ENCODE measurements at places on chromosomes 16 and 17.

DNA sequence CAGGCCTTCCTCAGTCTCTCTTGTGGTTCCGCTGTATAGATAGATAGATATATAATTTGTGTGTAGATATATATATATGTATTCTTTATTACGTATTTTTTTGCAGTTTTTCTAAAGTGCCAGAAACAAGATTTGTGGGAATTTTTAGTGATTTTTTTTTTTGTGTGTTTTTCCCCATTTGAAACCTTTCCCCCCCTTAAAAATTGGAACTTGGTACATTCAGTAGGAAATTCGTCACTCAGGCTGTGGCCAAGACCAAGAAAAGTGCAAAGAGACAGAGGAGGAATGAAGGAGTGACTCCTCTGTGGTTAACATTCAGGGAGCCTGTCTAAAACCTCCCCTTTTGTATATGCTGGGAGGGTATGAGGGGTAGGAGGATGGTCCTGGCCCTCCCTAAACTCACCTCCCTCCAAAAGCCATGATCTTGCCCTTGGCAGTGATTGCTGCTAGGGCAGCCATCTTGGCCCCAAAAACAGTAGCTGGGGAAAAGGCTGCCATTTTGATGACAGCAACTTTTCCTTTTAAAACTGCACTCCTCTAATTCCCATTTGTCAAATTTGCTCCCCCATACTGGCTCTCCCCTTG lies 15.2 kb downstream of the CHRNB1 start:
- DNase-seq, result no peak

- DNase-seq, result no peak
Observed at GRCh38 chr17:65850486-65850885, 289.0 kb upstream of the AXIN2 start.

DNA sequence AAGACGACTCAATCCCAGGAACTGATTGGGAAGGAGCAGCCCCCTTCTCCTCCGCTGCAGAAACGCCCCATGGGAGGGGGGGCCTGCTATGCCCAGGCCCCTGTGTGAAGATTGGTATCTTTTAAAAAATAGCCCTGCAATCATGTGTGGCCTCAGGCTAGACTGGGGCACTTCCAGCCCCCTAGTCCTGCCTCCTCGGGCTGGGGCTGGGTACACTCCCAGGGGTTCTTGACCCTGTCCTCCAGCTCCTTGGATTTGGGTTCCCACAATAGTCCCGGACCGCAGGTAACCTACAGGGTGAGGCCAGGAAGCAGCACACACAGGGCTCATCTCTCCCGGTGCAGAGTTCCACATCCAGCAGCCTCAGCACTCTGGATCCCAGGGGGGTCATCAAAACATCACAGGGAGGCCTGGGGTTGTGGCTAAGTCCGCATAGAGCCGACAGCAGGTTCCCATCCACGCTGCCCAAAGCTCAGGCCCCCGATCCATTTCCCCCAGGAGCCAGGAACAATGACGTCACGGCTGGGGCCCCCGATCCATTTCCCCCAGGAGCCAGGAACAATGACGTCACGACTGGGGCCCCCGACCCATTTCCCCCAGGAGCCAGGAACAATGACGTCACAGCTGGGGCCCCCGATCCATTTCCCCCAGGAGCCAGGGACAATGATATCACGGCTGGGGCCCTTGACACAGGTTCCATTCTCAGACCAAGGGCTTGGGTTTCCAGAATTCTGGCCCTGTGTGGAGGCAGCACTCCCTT lies 202.4 kb downstream of the IRF8 start:
- no peak for DNase-seq

DNA sequence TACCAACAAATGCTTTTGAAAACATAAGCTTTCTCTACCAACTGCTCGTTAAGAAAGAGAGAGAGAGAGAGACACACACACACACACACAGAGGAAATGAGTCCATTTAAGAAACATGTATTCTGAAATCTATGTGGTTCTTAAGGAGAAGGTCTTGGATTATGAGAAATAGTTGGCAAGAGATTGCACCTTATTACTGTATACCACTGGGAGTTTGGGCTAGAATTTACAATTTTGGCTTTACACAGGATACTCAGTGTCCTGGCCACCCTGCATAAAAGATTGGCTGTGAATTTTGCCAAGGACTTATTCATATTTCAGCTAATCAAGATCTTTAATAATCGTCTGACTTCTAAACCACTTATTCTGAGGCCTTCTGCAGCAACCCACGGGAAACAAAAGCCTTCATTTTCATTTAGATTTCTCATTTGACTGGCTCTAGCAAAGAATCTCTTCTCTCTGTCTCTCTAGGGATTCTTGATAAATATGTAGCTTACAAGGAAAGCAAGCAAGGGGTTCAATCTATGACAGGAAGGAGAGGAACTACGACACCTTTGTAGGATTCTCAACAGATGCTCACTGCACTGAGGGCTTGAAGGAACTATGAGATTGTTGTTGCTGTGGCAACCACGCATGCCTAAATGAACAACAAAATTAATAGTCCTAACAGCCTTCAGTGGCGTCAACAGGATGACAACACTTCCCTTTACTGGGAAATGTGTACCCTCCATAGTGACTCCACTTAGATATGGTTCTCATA lies 75.3 kb upstream of the GNAO1 start:
- no peak for DNase-seq

DNA sequence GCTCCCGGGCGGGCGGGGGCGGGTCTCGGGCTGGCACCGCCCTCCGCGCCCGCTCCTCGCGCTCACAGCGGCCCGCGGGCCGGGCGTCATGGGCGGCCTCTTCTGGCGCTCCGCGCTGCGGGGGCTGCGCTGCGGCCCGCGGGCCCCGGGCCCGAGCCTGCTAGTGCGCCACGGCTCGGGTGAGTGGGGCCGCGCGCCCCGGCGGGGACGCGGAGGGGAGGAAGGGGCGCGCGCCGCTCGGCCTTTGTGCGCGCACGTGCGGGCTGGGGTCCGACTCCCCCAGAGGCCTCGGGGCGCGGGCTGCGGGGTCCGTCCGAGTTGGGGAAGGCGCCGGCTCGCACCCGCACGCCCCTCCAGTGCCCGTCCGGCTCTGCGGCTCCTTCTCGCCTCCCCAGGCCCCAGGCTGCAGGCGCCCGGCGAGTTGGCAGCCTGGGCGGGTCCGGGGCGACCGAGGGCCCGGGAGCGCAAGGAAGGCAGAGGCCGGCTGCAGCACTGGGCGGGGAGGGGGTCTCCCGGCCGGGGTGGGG lies at the start of gene NME4:
Gene NME4, plus strand, starts transcription at position 65 of the 527 bp plus-strand sequence. Its CDS starts 24 bp downstream, at position 89.
- DNase-seq, result peak; percentile 67

GRCh38 chr16:22937169-22937568 lies 123.2 kb downstream of the HS3ST2 start:
- no peak for DNase-seq

- DNase-seq, result no peak
Observed at GRCh38 chr17:6815775-6816174, 15.8 kb downstream of the TEKT1 start.

DNA sequence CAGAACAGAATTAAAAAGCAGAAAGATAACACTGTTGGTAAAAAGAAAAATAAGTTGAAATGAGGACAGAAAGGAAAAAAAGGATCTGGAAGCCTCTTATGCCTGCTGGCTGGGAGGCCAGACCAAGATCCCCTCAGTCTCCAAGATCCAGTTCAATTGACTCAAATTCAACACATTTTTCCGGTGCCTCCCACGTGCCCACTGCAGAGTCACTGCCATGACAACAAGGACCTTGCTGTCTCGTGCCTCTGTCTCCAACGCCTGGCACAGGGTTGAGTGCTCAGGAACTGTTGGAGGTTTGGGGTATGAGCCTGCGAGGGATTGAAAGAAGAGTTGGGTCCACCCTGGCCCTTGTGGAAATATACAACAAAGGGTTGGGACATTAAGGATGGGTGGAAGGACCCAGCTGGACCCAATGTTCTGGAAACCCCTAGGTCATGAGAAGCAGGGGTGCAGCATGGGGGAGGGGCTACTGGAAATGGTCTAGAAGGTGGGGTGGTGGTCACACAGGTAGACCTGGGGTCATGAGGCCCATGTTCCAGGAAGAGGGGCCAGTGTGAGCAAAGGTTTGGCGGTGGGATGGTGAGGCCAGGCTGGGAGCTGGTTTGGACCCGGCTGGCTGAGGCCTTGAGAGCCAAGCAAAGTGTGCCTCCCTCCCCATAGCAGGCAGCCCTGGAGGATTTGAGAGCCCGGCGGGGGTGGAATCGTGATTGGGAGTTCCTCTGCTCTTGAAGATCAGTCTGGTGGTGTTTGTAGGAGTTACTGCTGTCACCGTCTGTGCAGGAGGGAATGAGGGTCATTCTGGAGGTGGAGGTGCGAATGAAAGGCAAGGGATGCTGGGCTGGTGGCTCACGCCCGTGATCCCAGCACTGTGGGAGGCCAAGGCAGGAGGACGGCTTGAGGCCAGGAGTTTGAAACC lies 1.3 kb downstream of the IL34 start:
- DNase-seq, result no peak

GRCh38 chr17:50059759-50060273 lies 3.9 kb downstream of the ITGA3 start:
- no peak for DNase-seq

DNA sequence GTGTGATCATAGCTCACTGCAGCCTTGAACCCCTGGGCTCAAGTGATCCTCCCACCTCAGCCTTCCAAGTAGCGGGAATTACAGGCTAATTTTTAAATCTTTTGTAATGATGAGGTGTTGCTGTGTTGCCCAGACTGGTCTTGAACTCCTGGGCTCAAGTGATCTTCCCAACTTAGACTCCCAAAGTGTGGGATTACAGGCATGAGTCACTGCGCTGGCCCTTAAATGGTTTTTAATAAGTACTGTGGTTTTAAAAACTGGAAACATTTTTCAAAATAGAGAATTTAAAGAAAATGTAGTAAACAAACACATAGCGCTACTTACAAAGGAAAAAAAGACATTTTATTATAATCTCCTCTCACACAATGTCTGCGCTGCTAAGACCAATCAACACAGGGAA lies 32.2 kb downstream of the MARCHF10 start:
- DNase-seq, result no peak

GRCh38 chr17:46727572-46728348 lies 90.7 kb downstream of the WNT3 start:
- DNase-seq, result no peak

GRCh38 chr16:15608398-15609285 lies 34.3 kb downstream of the MARF1 start:
- DNase-seq, result no peak

DNA sequence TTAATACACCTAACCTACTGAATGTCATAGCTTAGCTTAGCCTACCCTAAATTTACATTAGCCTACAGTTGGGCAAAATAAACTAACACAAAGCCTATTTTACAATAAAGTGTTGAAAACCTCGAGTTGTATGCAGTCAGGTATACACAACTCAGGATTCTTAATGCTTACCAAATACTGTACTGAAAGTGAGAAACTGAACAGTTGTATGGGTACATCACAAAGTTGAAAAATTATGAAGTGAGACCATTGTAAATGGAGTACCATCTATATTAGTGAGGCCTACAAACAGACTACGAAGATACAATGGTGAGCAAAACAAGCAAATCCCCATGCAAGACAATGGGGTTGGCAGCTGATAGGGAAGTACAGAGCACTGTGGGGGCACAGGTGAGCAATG lies 79.7 kb downstream of the VAT1L start:
- DNase-seq, result no peak

DNA sequence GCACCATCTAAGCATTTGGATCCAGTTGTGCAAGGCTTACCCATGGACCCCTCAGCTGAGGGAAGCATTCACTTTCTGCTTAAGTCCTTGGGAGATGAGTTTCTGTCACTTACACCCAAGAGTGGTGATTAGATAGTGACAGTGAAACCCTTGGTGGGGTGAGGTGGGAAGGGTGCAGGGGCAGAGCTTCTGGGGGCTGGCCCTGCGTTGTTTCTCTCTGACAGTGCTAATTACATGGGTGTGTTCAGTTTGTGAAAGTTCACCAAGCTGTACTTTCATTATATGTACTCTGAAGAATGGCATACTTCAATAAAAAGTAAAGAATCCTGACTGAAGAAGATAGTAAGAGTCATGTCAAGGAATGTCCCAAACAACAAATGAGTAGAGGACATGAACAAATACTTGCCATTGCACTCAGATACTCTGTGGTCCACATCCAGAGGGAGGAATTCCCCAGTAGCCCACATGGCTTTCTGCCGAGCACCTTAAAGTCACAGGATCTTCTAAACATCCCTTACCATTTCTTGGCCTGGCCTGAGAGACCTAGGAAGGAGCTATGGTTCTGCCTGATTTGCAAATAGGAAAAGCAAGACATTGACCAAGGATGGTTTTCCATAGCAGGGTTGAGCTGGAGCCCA lies 8.4 kb downstream of the CHST6 start:
- DNase-seq, result no peak

DNA sequence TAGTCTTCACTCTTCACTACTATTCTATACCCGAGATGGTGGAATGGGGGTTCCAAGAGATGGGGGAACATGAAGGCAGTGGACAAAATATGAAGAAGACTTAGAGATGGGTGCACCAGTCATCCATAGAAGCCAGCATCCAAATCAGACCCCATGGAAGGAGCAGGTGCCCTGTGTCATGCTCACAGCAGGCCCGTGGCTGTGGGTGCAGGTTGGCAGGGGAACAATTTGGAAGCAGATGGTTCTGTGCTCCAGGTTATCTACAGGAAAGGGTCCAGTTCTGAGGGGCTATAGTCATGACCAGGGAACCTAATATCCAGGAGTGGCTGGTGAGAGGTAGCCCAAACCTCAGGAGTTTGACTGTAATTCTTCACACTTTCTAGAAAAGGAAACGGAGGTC lies 9.6 kb upstream of the LPCAT2 start:
- DNase-seq, result no peak

DNA sequence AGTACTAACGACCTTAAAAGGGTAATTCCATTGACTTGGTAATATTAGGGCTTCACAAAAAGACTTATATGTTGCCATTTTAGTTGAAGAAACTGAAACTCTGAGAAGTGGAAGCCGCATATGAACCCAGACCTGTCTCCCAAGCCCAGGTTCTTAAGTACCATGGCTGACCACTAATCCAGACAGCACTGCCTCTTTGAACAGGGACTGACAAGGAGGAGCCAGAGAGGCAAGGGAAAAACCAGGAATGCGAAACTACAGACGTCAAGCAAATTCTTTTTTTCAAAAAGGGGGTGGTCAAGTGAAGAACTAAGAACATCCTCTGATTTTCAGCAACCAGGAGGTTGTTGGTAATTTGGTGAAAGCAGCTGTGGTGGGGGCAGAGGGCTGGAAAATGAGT lies 15.2 kb downstream of the CYB5D1 start:
- DNase-seq, result no peak

GRCh38 chr16:54344646-54345630 lies 58.4 kb upstream of the IRX3 start:
- DNase-seq, result no peak

- DNase-seq, result no peak
Observed at GRCh38 chr17:57853695-57854094, 3.9 kb upstream of the MRPS23 start.

DNA sequence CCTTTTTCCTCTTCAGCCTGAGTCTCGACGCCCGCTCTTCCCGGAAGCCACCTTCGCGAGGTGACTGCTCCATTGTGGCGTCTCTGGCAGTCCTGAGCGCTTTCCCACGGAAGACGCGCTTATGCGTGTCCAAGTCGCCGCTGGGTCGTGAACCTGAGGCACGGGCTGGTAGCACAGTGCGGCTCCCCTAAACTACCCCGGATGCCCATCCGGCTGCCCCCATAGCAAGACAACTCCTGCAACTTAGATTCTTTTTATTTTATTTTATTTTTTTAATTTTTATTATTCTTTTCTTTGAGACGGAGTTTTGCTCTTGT lies 2.1 kb upstream of the ESRP2 start:
- DNase-seq, result no peak

Measured in erythroblast (primary cell).